Liver (tissue), 10 donors: ENCODE measurements at places on chromosomes 7 and 10.

DNA sequence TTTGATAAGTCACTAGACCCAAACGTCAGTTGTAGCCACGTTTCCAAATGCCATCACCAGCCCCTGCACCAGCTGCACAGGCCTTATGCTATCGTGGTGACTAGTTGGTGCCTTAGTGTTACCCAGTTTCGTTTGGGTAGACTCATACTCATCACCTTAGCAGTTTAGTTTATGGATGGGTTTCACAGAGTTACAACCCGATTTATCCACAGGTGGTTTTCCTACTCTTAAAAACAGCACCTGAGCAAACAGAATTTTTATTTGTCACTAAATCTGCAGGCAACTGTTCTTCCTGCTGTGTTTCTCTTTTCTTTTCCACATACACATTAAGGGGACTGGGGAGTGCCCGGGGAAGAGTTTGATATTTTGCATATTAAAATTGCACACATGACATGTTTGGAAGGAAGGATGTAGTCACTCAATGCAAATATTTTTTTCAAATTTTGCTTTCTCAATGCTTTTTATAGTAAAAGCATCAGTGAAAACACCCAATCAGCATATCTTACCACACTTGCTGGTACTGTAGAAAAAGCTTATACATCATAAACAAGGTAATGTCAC lies 41.6 kb downstream of the PDSS1 start:
- H3K27ac ChIP-seq: no peak overlapping the region
- H3K4me1 ChIP-seq: peaks cover 7% of the 10 kb centered on the region
- H3K4me3 ChIP-seq: no peak overlapping the region
- no peak for DNase-seq
- no peaks in the 10 kb centered on the region for H3K27me3 ChIP-seq

GRCh38 chr10:111077785-111078504 lies 1.1 kb downstream of the ADRA2A start:
- no peaks in the 10 kb centered on the region for H3K36me3 ChIP-seq
- peaks cover 10% of the 10 kb centered on the region for H3K4me1 ChIP-seq
- H3K4me3 ChIP-seq: peak overlapping the region; percentile 31
- no peak overlapping the region for H3K27ac ChIP-seq

GRCh38 chr7:105885387-105886111 lies 9.2 kb upstream of the ATXN7L1 start:
- H3K4me1 ChIP-seq: peaks cover 3% of the 10 kb centered on the region
- no peak overlapping the region for H3K27ac ChIP-seq
- H3K27me3 ChIP-seq: no peaks in the 10 kb centered on the region
- H3K4me3 ChIP-seq: no peak overlapping the region
- H3K36me3 ChIP-seq: no peaks in the 10 kb centered on the region

DNA sequence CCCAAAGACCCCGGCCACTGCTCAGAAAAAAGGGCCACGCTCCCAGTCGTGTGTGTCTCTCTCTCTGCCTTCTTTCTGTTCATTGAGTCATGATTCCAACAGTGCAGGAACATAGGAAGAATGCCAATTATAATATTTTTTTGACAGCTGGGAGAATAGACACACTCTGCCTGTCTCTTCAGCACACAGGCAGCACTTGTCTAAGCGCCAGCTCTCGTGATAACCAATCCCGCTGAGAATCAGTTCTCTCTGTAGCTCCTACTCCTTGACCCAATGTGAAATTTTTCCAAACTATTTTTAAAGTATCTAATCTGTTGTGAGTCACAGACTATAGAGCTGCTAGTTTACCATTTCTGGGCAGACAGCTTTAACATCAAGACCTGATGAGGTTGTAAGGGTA lies 145.7 kb upstream of the RHEB start:
- no peak overlapping the region for H3K4me3 ChIP-seq
- DNase-seq: no peak
- no peak overlapping the region for H3K27ac ChIP-seq
- H3K36me3 ChIP-seq: peaks cover 19% of the 10 kb centered on the region
- no peaks in the 10 kb centered on the region for H3K27me3 ChIP-seq
- H3K4me1 ChIP-seq: no peaks in the 10 kb centered on the region

DNA sequence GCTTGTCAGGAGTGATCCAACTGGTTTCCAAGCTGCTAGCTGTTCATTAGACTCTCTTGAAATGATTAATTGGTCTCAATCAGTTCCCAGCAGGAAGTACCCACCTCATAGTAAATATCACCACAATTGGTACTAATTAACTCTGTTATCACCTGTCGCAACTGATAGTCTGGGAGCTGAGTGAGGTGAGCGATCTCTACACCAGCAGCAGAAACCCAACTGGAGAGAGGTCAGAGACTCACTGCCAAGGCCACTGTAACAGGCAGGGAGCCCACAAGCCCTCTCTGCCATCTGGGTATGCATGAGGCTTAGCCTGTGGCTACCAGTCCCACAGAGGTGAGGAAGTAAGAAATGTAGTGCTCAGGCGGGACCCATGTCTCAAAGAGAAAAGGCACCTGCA lies 245.5 kb downstream of the DYNC1I1 start:
- H3K27me3 ChIP-seq: no peaks in the 10 kb centered on the region
- no peaks in the 10 kb centered on the region for H3K4me1 ChIP-seq
- no peaks in the 10 kb centered on the region for H3K36me3 ChIP-seq
- H3K4me3 ChIP-seq: no peak overlapping the region
- H3K27ac ChIP-seq: no peak overlapping the region
- no peak for DNase-seq

GRCh38 chr7:107610323-107610722 lies 30.3 kb downstream of the BCAP29 start:
- DNase-seq: no peak
- H3K4me1 ChIP-seq: no peaks in the 10 kb centered on the region
- no peak overlapping the region for H3K27ac ChIP-seq
- no peak overlapping the region for H3K4me3 ChIP-seq
- H3K27me3 ChIP-seq: no peaks in the 10 kb centered on the region

- H3K4me1 ChIP-seq: no peaks in the 10 kb centered on the region
- H3K27ac ChIP-seq: no peak overlapping the region
- H3K4me3 ChIP-seq: no peak overlapping the region
- no peak for DNase-seq
- no peaks in the 10 kb centered on the region for H3K36me3 ChIP-seq
Observed at GRCh38 chr10:104563051-104563450, 78.0 kb upstream of the SORCS3 start.

GRCh38 chr10:79220307-79220706 lies 127.0 kb upstream of the PPIF start:
- no peak overlapping the region for H3K4me3 ChIP-seq
- peaks cover 19% of the 10 kb centered on the region for H3K36me3 ChIP-seq
- no peaks in the 10 kb centered on the region for H3K4me1 ChIP-seq
- no peaks in the 10 kb centered on the region for H3K27me3 ChIP-seq
- H3K27ac ChIP-seq: no peak overlapping the region

DNA sequence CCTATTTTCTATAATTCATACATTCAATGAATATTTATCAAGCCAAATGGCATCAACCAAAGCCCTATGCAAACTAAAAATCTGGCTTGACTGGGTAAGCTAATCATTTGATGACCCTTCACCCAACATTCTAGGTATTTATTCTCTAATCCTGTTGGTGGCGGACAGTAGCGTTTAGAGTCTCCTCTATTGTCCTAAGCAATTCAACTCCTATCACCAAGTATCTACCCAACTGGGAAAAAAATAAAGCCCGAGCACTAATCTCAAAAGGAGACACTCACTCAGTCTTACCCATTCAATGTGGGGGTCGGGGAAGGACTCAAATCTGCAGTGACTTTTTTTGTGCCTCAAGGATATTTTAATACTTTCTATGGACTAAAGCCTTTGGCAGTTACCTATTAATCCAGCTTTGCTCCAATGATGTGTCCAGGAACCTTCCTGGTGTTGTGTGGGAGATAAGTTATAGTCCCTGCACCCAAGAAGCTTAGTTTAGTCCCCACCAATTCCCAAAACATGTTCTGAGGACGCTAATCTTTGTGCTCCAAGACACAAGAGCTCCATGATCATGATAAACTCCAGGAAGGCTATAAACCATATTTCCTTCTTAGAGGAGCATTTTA lies 30.6 kb downstream of the DNMBP start:
- no peaks in the 10 kb centered on the region for H3K27me3 ChIP-seq
- H3K4me1 ChIP-seq: peaks cover 66% of the 10 kb centered on the region
- peak overlapping the region; percentile 8 for H3K27ac ChIP-seq
- H3K4me3 ChIP-seq: no peak overlapping the region

GRCh38 chr7:68143345-68143744 lies 1146.7 kb downstream of the TYW1 start:
- DNase-seq: no peak
- no peaks in the 10 kb centered on the region for H3K27me3 ChIP-seq
- no peaks in the 10 kb centered on the region for H3K36me3 ChIP-seq
- H3K27ac ChIP-seq: no peak overlapping the region

DNA sequence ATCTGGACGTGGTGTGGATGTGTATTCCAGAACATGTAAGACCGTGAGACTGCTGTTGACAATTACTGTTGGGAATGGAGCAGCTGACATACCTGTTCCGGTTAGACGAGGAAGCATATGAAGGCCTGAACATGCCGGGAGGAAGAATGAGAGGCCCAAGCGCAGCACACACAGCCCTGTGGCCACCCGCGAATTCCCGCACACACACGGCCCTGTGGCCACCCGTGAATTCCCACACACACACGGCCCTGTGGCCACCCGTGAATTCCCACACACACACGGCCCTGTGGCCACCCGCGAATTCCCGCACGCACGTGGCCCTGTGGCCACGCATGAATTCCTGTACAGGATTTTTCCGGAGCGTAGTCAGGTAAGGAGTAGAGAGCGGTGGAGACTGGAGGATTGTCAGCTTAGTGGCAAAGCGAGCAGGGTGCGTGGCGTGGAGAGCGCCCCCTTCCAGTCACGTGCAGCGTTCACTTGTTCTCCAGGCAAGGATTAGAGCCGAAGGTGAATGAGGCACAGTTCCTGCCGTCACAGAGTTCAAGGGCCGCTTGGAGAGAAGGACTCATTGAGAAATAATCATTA lies 9.5 kb upstream of the SUN1 start:
- no peak overlapping the region for H3K4me3 ChIP-seq
- H3K4me1 ChIP-seq: peaks cover 30% of the 10 kb centered on the region
- H3K36me3 ChIP-seq: no peaks in the 10 kb centered on the region
- H3K27ac ChIP-seq: peak overlapping the region; percentile 30
- H3K27me3 ChIP-seq: no peaks in the 10 kb centered on the region

- H3K36me3 ChIP-seq: peaks cover 28% of the 10 kb centered on the region
- DNase-seq: no peak
- no peaks in the 10 kb centered on the region for H3K27me3 ChIP-seq
- no peaks in the 10 kb centered on the region for H3K4me1 ChIP-seq
Observed at GRCh38 chr10:131934769-131935168, 34.0 kb downstream of the PPP2R2D start.

DNA sequence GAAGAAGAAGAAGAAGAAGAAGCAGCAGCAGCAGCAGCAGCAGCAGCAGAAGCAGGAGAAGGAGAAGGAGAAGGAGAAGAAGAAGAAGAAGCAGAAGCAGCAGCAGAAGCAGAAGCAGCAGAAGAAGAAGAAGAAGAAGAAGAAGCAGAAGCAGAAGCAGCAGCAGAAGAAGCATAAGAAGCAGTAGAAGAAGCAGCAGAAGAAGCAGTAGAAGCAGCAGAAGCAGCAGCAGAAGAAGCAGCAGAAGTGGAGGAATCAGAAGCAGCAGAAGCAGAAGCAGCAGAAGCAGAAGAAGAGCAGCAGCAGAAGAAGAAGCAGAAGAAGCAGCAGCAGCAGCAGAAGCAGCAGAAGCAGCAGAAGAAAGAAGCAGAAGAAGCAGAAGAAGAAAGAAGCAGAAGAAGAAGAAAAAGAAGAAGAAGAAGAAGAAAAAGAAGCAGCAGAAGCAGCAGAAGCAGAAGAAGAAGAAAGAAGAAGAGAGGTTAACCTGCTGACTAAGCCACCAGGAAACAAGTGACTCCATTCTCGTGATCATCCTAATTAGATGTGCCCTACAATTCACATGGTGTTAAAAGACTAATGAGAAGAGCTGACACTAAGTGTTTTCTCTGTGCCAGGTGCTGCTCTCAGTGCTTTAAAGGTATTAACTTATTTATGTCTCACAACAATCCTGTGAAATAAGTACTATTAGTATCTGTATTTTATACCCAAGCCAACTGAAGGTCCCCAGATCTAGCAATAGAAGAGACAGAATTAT lies 11.6 kb downstream of the CDNF start:
- no peaks in the 10 kb centered on the region for H3K27me3 ChIP-seq
- no peaks in the 10 kb centered on the region for H3K4me1 ChIP-seq
- no peak overlapping the region for H3K4me3 ChIP-seq
- H3K27ac ChIP-seq: no peak overlapping the region

DNA sequence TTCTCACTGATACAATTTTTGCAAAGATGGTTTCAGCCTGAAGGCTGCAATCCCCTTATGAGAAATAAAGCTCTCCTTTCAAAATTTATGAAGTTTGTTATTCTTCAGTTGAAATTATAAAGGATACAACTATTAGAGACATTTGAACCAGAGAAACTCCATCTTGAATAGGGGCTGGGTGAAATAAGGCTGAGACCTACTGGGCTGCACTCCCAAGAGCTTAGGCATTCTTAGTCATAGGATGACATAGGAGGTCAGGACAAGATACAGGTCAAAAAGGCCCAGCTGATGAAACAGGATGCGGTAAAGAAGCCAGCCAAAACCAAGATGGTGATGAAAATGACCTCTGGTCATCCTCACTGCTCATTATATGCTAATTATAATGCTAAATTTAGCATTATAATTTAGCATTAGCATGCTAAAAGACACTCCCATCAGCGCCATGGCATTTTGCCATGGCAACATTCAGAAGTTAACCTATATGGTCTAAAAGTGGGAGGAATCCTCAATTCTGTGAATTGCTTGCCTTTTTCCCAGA lies 22.4 kb upstream of the IFIT1B start:
- H3K27me3 ChIP-seq: no peaks in the 10 kb centered on the region
- DNase-seq: no peak
- H3K4me1 ChIP-seq: peaks cover 11% of the 10 kb centered on the region
- no peak overlapping the region for H3K4me3 ChIP-seq
- no peaks in the 10 kb centered on the region for H3K36me3 ChIP-seq

DNA sequence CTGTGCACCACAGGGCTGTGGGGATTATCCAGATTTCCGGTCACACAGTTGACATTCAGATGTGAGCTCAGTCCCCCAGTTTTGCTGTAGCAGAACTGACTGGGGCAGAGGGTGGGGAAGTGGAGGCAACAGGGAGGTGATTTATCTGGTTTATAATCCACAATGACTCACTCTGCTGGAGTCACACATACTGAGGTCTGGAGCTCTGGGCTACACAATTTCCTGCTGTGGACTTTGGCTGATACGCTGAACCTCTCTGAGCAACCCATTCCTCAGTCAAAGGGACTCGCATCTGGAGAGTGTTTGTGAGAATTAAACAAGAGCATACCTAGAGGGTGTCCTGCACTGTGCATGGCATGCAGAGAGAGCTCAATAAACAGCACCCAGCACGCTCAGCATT lies 64.8 kb upstream of the PLPP4 start:
- H3K27ac ChIP-seq: no peak overlapping the region
- no peak for DNase-seq
- H3K36me3 ChIP-seq: no peaks in the 10 kb centered on the region
- peaks cover 3% of the 10 kb centered on the region for H3K4me1 ChIP-seq

GRCh38 chr7:54543051-54543488 lies 895 bp downstream of the VSTM2A start:
- no peak overlapping the region for H3K4me3 ChIP-seq
- no peak for DNase-seq
- peaks cover 5% of the 10 kb centered on the region for H3K4me1 ChIP-seq
